ENCODE measurements at places on chromosomes 1 and 21.

DNA sequence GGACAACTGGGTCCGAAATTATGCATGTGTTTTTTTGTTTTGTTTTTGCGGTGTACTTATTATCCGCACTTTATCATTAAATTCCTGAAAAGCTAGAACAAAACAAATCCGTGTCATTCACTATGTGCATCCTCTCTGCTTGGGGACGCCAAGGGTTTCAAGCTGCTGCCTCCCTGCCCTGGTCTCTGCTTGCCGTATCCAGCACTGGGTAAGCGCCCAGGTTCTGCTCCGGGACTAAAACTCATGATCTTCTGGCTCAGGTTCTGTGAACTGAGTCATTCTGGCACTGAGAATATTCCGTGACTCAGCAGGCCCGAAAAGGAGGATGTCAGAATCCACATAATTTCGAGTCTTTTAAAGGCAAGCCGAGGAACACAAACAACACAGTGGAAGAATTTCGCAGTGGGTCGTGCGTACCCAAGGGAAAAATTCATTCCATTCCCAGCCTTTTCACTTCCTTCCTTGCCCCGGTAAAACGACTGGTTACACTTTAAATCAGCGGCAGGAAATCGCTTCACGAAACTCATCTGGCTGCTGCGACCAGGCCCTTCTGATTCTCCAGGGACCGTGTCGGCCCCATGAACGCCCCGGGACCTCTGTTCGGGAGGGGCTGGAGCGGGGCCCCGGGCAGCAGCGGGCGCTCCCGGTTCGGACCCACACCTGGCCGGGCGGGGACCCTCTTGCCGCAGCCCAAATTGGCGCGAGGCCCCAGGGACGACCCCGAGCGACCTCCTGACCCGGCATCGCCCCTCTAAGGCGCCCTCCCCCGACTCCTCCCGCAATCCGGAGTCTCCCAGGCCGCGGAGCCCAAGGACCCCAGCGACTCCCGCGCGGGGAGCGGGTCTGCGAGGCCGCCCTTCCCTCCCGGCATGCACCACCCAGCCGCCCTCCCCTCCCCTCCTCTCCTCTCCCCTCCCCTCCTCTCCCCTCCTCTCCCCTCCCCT is 746 bp upstream of the LAMC1 start:
- peak; percentile 89 for DNase-seq

DNA sequence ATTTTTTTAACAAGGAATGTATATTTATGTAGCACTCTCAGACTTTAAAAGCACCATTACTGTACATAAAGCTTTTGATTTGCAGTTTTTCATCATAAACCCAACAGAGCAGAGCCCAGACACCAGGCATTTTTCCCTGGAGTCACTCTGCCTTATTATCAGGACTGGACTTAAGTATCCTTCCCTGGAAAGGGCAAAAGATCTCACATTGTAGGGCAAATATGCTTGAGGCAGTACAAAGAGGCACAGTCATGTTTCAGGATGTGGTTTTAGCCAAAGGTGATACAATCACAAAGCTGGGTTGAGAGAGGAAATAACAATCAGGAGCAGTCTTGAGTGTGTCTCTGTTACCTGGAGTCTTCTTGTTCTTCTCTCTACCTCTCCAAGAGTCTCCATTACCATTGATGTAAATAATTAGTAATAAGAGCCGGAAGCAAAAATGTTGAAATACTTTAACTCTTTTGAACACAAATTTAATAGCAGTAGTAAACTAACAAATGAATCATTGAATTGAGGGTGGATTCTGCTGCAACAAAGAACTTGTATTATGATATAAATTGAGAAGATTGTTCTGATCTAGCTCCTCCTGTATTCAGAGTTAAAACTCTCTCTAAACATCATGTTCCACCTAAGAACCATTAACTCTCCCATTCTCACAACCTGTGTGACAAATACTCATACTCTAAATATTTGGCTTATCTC is 160.5 kb downstream of the LTN1 start:
- no peak for DNase-seq

GRCh38 chr1:7938070-7938469 is 2.6 kb downstream of the TNFRSF9 start:
- DNase-seq = no peak

DNA sequence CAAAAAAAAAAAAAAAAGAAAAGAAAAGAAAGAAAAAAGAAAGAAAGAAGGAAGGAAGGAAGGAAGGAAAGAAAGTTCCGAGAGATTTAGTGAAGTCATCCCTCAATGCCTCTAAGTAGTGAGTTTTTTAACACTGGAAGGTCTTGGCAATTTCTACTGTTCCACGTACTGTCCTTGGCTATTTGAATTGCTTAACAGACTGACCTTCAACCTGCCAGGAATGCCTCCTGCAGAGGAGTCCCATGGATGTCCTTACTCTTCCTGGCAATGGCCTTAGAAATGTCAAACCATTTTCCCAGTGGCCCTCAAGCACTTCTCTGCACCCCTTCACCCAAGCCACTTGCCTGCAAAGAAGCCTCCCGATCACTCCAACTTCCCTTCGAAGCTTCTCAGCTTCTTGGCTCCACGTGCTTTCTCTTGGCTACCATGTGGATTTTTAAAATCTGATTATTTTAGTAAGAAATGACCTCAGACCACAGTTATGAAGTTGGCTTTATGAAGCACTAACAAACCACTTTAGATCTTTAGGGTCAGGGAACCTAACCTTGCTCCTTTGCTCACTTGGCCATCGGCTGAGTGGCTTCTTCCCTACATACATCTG is 43.7 kb upstream of the ABCG1 start:
- DNase-seq = no peak

- no peak for DNase-seq
These were observed 109.6 kb downstream of the PLPP3 start for GRCh38 chr1:56469640-56470371.

DNA sequence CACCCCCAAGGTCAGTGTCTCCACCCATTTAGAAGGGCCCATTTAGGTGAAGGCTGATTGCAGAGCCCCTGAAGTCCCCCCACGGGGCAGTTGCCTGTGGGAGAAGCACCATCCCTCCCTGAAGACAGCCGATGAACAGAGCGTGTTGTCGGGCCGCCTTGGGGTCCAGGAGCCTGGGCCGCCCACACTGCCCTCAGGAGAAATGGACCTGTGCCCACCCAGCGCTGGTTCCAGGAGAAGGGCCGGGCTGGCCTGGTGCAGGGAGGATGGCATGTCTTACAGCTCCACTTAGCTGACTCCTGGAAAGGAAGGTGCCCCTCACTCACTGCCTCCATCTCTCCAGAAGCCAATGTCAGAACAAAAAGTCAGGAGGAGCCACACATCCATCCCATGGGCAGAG is 252.7 kb upstream of the VAMP3 start:
- DNase-seq = no peak

GRCh38 chr1:47812904-47813514 is 184.2 kb downstream of the TRABD2B start:
- peak; percentile 81 for DNase-seq

DNA sequence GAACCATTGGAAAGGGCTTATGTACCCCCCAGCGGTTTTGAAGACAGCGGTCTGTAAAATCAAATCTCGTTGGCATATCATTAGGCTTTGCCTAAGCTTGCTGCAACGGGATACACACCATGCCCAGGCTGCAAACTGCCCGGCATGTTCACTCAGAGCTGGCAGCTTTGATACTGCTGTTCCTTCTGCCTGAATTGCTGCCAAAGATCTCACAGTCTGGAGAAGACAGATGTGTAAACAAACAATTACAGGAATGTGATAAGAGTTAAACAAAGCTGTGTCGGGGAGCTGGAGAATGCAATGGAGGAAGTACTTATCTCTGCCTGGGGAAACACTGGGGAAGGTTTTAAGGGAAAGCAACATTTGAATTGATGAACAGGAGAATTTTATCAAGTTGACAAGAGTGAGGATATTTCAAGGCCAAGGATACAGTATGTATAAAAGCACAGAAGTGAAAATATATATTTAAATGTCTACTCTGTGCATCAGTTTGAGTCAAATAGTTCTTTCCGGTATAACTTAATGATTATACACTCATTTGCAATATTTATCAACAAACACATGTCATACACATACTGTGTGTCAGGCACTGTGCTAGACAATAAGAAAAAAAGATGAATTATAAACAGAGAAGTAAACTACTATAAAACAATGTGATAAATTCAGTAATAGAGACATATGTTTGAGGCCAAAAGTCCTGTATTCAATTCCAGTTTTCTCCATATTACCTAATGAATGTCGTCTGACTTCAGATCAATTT is 29.9 kb downstream of the CHML start:
- peak; percentile 9 for DNase-seq

DNA sequence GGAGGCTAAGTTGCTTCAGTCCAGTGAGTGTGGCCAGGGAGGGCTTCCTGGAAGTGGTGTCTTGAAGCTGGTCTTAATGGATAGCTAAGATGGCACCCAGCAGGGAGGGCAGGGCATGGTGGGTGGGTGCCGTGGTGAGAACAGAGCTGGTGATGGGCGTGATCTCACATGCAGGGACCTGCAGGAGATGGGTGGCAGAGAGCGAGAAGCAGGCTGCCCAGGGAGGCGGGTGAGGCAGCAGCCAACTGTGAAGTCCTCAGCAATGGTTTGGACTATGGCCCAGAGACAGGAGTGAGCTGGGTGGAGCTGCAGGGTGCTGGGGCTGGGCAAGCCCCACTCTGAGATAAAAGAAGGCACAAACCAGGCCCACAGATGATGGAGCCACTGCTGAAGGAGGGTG is 50.7 kb downstream of the UMODL1 start:
- no peak for DNase-seq

DNA sequence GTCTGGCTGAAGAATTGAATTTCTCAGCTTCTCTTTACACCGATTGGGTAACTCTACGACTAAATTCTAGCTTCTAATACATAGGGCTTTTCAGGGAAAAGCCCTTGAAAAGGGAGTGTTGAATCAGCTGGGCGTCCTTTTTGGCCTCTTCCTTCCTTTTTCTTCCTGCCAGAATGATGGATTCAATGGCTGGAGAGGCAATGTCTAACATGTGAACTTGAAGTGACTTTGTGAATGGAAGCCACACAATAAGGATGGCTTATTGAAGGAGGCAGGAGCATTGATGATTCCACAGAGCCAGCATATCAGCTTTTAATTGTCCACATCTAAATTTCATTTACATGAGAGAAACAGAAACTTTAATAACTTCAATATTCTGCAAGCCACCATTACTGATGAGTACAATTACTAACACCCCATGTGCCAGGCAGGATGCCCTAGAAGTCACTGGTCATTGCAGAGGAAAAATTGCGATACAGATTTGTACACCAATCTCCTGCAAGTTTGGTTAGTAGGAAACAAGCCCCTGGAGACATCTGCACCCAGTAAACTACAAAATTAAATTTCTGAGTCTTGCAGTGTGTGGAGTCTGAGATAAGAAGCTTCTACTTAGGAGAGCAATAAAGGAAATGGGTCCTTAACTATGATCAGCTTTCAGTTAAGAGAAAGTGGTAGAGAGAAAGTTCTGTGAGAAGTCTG is 56.1 kb downstream of the STYXL2 start:
- no peak for DNase-seq
